Hematopoietic multipotent progenitor cell treated with erythropoietin and hydrocortisone succinate and interleukin-3 and kit ligand, for 4 days (in vitro differentiated cells): ENCODE measurements at places on chromosomes 7 and 10.
A peak's percentile ranks its signal among the peaks of the same experiment; 100 is the strongest.

- no peak for DNase-seq
Measured at GRCh38 chr7:35728412-35729060, 33.6 kb upstream of the HERPUD2 start.

DNA sequence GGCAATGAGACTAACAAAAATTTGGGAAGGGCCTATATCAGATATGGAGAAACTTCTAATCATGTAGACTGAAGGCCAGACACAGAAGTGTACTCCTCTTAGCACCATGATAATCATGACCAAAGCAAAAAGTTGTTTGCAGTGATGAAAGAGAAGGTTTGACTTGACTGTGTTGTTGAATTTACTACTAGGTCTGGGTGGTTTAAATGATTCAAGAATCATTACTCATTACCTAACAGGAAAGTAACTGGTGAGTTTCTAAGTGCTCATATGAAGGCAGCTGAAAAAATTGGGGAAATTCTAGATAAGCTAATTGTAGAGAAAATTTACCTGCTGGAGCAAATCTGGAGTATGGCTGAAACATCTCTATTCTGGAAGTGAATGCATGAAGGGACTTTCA is 451.5 kb upstream of the SORCS1 start:
- DNase-seq = no peak

- no peak for DNase-seq
Measured at GRCh38 chr7:25296086-25296485, 67.8 kb upstream of the NPVF start.

- peak; percentile 99 for DNase-seq
Measured at GRCh38 chr7:5423976-5424748, 528 bp upstream of the TNRC18 start.

GRCh38 chr7:25633426-25634036 is 405.2 kb upstream of the NPVF start:
- no peak for DNase-seq

DNA sequence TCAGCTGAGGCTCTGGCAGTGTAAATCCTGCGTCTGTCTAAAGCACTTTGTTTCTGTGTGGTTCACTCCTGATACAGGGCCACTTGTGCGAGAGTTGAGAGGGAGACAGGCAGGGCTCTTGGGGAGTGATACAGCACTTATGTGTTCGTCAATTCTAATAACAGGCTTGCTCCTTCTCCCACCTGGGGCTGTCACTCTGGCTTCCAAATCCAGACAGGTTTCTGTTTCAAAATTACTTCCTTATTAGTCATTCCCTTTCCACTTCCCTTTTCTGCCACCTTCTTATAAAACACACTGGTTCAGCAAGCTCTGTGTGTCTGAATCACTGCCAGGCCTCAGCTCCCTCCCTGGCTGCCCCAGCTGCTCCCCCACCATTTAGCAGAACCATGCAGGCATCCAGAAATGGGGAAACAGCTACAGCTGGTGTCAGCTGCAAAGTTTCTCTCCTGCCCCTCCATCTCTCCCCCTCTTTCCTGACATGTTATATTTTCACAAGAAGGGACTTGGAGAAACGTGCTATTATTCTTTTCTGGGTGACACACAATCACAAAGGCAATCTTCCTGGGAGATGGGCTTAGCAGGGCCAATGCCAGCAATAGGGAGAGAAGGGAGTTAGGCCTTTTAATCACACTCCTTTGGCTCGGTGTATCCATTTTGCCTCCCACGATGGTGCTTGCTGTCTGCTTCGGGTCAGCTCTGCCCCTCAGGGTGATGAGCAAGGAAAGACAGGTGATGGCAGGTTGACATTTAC is 58.4 kb upstream of the ZNRF2 start:
- peak; percentile 89 for DNase-seq

- no peak for DNase-seq
Measured at GRCh38 chr7:93117327-93117726, 452 bp downstream of the SAMD9 start.

DNA sequence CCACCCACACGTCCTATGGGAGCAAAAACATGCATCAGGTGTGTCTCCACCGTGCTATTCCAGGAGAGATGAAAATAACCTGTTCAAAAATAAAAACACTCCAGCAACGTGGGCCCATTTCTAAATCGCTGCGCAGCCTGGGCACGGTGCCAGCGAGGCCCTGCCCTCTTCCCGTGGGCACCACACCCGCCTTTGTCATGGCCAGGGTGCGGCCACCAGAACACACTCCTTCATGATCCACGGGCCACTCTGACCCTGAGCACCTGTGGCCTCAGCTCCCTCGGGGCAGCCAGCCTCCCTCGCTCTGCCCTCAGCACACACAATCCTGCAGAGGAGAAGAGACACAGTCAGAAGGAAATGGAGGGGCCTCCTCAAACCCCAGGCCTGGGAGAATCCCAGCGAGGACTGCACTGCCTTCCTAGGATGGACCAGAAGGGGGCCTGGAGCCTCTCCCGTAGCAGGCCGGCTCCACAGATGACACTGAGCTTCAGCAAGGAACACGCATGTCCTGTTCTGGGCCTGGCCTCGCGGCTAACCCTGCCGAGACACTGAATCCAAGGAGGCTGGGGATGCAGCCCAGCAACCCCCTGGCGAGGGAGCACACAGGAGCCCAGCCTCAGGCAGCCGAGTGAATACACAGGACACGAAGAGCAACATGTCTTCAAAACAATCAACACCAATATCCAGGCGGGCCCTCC is 169.0 kb downstream of the MAD1L1 start:
- DNase-seq = peak; percentile 58

DNA sequence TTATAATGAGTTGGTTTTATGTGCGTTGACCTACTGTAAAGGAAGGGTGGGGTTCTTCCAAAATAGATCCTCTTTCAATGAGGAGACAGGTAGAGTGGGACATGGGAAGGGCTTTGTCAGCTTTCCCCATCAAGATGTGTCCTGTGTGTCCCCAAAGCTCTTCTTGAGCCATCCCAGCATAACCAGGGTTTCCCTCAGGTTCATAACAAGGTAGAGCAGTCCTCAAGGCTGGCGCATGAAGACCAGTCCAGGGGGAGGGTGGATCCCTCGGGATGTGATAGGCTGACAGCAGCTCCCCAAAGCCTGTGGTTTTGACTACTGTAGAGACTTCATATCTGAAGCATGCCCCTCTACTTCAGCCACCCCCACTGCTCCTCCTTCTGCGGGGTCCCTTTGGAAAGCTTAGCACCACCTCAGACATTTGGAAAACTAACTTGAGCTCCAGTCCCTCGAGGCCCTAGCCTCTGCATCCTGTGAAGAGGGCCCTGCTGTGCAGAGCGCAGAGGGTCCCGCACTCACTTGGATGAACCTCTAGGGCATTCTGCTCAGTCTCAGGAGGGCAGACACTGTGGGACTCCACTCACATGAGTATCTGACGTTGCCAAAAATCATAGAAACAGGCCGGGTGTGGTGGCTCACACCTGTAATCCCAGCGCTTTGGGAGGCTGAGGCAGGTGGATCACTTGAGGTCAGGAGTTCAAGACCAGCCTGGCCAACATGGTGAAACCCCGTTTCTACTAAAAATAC is 1.1 kb upstream of the GIMAP8 start:
- DNase-seq = no peak

DNA sequence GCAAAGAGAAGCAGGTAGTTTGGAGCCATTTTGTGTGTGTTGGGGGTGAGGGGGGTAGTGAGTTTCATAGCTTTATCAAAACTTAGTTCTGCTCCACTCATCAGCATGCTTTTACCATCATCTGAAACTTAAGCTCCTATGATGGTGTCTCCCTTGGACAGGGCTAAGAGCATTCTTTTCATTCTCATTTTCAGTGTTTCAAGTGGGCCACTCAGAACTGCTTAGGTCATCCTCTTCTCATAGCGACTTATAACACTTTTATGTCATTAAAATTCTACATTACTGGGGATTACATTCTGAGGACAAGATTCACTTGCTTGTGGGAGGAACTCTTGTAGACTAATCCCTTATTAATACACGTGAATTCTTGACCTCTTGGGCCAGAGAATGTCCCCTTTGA is 649.4 kb downstream of the SUGCT start:
- DNase-seq = no peak

DNA sequence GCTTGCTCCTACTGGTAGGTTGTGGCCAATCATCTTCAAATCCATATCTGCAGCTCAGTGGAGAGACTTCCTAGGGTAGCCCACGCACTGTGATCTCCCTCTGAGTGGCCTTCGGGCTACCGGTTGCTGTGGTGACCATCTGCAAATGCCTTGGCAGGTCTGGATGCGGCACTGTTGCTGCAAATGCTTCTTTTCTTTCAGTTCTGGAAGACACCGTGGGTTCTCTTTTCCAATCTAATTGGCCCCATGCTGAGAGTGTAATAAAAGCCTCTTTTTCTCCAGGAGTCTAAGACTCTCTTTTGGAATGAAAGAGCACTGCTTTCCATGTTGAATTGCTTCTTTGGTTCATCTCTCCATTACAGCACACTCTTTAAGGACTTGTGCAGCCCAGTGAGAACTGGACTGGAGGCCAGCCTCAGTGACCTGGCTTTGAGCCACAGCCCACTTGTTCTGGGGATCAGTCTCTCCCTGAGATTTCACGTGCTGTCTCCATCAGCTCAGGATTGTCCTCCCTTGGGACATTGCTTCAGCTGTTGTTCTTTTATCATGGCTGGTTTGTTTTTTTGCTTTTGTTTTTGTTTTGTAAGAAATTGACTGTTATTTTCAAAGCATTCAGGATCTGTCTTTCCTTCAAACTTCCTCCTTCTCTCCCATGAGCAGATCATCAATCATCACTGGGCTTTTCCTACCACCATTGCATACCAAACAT is 286.6 kb downstream of the BMPER start:
- no peak for DNase-seq

DNA sequence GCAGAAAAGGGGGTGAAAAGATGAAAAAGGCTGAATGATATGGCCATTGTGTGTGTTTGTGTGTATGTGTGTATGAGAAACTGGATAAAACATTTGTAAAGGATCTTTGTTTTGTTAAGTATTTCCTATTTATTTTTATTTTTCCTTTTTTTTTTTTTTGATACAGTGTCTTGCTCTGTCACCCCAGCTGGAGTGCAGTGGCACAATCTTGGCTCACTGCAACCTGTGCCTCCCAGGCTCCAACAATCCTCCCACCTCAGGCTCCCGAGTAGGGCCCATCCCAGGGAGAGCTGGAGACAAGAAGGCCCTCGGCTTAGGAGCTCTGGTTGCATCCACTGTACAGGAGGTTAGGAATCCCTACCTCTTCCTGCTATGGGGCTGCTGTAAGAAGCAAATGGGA is 6.9 kb upstream of the CALML5 start:
- no peak for DNase-seq

GRCh38 chr7:128425850-128426249 is 16.1 kb upstream of the IMPDH1 start:
- DNase-seq = peak; percentile 84

GRCh38 chr10:114079421-114079820 is 35.8 kb downstream of the ADRB1 start:
- no peak for DNase-seq

DNA sequence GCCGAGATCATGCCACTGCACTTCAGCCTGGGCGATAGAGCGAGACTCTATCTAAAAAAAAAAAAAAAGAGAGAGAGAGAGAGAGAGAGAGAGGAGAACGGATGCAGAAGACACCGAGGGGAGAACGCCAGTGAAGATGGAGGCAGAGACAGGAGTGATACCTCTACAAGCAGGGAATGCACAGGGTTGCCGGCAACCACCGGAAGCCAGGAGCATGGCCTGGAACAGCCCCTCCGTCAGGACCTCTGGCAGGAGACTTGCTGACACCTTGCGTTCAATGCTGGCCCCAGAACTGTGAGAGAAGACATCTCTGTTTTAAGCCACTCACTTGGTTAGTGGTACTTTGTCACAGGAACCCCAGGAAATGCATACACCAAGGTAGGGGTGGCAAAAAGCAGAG is 38.1 kb upstream of the DUSP5 start:
- DNase-seq = no peak

DNA sequence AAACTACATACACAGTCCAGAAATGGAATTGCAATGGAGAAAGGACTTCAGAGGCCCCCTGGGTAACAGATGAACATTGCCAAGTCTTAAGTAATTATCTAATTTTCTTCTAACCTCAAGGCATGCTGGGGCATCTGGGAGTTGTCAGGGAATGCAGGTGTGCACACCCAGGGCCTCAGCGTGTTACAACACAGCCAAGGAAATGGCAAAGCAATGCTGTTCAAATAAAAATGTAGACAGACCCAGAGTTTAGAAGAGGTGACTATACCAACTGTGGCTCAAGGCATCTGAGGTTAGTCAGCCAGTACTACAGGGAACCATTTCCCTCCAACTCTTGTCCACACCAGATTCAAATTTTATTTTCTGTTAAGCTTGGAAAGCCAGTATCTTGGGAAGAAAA is 73.6 kb downstream of the CCDC3 start:
- DNase-seq = no peak

DNA sequence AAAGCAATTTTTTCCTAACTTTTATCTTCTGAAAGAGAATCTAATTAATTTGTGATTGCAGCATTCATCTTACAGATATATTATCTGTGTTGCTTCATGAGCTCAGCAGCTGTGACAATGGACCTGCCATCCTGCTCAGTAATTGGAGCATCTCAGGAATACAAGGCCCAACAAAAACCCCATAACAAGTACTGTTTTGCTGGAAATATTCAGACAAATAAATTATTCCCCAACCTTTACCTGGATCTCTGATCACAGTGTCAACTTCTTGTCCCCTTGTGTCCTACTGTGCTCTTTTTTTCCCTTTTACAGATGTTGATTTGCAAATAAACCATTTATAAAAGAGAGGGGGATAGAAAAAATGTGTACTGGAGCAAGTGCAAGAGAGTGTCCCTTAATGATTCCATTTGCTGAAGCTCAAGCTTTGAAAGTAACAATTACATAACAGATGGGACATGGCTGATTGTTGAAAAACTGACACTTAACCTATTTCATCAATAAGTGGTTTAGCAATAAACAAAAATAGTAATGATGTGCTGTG is 1063.4 kb upstream of the GHITM start:
- DNase-seq = no peak

DNA sequence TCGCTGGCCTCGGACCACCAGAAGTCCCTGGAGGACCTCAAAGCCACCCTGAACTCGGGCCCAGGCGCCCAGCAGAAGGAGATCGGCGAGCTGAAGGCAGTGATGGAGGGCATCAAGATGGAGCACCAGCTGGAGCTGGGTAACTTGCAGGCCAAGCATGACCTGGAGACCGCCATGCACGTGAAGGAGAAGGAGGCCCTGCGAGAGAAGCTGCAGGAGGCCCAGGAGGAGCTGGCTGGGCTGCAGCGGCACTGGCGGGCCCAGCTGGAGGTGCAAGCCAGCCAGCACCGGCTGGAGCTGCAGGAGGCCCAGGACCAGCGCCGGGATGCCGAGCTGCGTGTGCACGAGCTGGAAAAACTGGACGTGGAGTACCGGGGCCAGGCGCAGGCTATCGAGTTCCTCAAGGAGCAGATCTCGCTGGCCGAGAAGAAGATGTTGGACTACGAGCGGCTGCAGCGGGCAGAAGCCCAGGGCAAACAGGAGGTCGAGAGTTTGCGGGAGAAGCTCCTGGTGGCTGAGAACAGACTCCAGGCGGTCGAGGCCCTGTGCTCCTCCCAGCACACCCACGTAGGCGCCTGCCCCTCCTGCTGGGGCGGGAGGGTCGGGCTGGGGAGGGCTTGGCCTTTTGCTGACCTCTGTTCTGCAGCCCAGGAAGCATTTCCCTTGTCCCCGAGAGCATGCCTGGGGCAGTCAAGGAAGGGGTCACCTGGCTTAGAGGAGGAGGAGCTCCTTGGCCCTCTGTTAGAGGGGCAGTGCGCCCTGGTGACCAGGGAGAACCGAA is 77.3 kb upstream of the GTF2IRD1 start:
- no peak for DNase-seq
